ENCODE measurements at places on chromosomes 2 and 18. TPM values are rescaled to one million over a fixed set of nuclear protein-coding genes. Genes with fewer than 3 reads are reported as not detected.

PAX3 gene
- polyA plus RNA-seq, result not detected

MERTK gene
- polyA plus RNA-seq, result 1.3 TPM

RNF25 gene
- 26.6 TPM for polyA plus RNA-seq

MRPL19 gene
- 70.0 TPM for polyA plus RNA-seq

MYO7B gene
- not detected for polyA plus RNA-seq

CLIP4 gene
- 0.20 TPM for polyA plus RNA-seq

DSG1 gene
- 0.16 TPM for polyA plus RNA-seq

HTR2B gene
- polyA plus RNA-seq, result not detected

SIGLEC15 gene
- not detected for polyA plus RNA-seq

LBX2 gene
- polyA plus RNA-seq, result 4.2 TPM

AMER3 gene
- not detected for polyA plus RNA-seq

CTAGE1 gene
- not detected for polyA plus RNA-seq

DNA sequence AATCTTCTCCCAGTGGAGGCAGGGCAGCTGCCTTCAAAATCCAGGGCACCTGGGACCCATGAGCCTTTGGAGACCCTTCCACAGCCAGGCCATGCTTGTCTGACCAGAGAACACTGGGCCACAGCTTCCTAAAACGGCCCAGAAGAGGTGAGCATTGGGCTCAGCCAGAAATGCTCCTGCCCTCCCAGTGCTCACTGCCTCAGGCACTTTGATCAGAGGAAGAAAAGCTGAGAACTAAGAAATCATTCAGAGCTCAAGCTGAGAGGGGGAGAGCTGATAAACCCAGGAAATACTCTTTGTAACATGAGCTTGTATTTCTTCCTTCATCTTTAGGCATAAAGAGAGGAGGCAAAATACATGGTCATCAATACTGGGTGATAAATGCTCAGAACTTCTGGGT lies 365.5 kb upstream of the KLHL29 start:
- DNase-seq, result no peak

DNA sequence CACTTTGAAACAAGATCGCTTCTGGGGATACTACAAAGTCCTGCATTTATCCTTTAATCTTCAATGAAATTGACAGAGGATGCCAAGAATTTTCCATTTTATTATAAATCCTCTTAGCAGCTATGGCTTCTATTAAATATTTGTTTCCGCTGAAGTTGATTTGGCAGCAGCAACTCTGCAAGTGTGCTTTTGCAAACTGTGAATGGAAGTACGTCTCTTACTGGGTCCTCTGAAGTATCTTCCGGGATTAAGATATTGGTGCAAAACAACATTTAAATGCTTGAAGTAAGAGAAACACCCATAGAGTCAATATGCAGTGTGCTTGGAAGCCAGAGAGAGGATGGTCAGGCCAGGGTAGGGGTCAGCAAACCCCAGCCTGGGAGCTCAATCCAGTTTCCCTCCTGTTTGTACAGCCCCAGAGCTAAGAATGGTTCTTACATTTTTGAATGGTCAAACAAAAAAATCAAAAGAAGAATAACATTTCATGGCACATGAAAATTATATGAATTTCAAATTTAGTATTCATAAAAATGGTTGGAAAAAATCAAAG lies 13.6 kb downstream of the CCDC68 start:
- DNase-seq, result no peak

DNA sequence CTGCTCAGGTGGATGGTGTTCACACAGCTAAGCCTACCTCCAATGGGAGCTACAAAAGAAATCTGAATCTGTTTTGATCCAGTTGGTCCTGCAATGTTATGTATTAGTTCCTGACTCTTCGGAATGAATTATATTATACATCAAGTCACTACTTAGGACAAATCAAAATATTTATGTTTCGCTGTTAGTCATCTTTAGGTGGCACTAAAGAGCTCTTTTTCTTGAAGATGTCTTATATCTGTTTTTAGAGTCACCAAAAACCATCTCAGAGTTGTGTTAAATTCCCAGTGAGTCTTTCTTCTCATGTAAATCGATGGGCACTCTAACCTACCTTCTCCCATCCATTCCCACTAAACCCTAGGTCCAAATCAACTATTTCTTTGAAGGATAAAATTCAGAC lies 2.2 kb downstream of the DNER start:
- no peak for DNase-seq

DNA sequence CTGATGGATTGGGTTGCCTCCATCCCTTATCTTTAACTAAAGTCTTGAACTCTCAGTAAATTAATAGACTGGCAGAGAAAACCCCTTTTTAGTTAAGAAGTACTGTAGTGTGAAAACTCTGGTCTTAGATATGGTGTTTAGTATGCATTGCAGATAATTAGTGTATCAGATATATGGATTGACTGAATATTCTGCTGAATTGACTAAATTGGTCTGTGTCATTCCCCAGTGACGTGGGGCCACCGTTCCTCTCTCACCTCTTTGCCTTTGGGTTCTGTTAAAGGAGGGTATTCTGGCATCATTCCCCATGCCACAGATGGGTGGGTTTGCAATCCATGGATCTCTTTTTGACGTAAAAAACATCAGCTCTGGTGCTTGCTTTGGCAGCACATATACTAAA lies 67.1 kb upstream of the XPO1 start:
- DNase-seq, result no peak

DNA sequence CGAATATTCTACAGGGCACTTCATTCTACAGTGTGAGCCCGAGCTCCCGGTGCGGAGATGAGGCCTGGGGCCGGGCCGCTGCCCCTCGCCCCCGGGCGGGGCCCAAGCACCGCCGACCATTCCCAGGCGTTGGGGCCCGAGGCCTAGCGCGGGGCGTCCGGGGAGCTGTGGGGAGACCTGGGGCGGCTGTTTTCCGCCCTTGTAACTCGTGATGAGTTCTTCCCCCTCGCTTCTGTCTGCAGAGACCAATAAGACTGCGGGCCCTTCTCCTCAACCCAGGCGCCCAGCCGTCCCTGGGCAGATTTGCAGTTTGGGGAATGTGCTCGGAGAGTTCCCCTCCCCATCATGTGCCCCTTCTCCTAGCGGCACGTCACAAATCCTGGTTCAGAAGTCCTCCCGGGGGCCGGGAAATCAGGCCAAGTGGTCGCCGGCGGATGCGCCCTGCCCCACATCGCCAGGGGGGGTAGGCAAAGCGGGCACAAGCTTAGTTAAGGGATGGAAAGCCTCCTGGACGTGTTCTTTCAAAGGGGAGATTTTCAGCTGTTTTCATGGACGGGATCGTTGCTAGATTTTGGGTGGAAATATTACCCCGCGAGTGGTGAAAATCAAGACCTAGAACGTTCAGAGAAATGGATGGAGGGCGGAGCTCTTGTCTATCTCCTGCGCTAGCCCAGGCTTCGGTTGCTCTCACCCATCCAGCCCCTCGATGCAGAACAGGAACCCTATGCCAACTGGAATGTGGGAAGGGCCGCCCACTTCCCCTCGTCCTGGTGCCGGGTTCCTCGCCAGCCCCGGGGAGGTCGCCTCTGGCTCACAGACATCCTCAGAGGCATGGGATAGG lies 18.8 kb upstream of the HAAO start:
- DNase-seq, result no peak

GRCh38 chr2:51638811-51639210 lies 606.9 kb upstream of the NRXN1 start:
- no peak for DNase-seq

- no peak for DNase-seq
These were observed 15.3 kb downstream of the PMS1 start for GRCh38 chr2:189799531-189799930.

DNA sequence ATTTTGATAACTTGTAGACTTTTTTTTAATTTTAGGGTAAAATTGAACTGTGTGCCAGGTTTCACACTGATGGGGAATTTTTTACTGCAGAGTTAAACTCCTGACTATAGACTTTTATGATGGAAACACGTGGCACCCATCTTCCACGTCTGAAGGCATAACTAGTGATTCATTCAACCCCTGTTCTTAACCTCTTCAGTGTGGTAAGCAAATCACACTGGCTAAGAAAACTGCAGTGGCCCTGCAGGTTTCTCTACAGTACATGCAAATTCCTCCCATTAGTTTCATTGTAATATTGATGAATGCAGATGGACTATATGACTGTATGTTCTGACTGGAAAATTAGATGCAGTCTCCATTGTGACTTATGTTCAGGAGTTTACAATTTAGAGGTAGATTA lies 47.2 kb downstream of the SMAD4 start:
- DNase-seq, result no peak

GRCh38 chr2:119645173-119645855 lies 33.7 kb upstream of the TMEM177 start:
- DNase-seq, result no peak

- DNase-seq, result no peak
These were observed 42.3 kb upstream of the GPC1 start for GRCh38 chr2:240392948-240393830.

DNA sequence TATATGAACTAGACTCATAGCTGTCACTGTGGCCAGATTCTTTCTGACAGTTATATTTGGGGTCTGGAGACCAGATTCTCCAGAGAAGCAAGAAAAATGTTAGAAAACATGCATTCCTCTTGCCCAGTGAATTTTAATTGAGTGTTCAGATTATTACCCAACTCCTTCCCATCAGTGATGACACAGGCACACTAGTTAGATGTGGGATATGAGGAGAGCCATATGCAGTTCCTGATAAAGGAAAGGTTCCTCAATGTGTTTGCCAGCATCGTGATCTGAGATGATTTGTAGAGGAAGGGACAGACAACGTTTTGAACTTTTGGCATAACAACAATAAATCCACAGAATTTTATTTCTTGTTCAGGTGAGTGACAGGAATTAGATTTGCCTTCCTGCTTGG lies 308.6 kb downstream of the PIEZO2 start:
- peak; percentile 17 for DNase-seq

GRCh38 chr2:157053876-157054275 lies 203.6 kb upstream of the GALNT5 start:
- DNase-seq, result no peak

DNA sequence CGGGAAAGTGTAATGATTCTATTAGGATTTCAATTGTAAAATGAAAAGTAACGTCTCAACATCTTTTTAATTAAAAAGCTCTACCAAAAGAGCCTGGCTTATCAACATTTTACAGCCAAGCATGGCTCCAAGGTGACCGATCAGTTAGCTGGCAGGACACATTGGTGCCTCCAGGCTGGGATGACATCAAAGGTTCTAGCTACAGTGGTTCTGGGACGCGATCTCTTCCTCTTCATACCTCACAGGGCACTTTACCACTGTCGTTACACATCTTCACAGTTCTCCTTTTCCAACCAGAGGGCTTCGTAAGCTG lies 693 bp downstream of the ORC2 start:
- DNase-seq, result no peak

GRCh38 chr2:239722760-239723470 lies 302.2 kb downstream of the NDUFA10 start:
- no peak for DNase-seq

- no peak for DNase-seq
These were observed 7.5 kb upstream of the DLX2 start for GRCh38 chr2:172109988-172110811.

DNA sequence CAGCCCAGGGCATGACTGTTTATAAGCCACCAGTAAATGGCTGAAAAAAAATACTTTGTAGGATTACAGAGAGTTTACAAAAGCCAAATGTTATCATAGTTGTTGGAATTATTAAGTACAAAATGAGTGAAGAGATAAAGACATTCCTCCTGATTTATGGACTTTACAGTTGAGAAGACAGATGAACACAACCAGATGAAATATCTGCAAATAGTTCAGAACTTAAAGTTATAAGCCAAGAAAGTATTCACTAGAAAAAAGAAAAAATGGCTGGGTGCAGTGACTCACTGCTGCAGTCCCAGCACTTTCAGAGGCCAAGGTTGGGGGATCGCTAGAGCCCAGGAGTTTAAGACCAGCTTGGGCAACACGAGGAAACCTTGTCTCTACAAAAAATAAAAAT lies 11.2 kb downstream of the PMAIP1 start:
- no peak for DNase-seq

GRCh38 chr2:218407717-218408116 lies 8.0 kb downstream of the CTDSP1 start:
- no peak for DNase-seq

DNA sequence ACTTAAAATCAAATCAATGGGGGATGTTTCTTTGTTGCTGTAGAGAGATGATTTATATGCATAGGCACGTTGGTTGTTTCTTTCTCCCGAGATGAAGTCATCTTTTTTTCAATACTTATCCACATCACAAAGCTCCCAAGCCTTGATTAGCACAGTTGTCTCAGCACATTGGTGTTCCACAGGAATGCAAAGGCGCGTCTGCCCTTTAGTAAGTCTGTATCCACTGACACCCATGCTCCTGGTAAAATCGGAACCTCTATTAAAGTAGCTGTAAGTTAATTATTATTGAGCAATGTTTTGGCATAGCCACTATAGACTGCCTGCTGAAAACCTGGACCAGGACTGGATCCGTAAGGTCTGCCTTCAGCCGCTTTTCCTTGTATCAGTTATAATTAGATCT lies 77.6 kb upstream of the RBM44 start:
- DNase-seq, result no peak

GRCh38 chr2:149690825-149691224 lies 103.2 kb upstream of the MMADHC start:
- DNase-seq, result no peak

DNA sequence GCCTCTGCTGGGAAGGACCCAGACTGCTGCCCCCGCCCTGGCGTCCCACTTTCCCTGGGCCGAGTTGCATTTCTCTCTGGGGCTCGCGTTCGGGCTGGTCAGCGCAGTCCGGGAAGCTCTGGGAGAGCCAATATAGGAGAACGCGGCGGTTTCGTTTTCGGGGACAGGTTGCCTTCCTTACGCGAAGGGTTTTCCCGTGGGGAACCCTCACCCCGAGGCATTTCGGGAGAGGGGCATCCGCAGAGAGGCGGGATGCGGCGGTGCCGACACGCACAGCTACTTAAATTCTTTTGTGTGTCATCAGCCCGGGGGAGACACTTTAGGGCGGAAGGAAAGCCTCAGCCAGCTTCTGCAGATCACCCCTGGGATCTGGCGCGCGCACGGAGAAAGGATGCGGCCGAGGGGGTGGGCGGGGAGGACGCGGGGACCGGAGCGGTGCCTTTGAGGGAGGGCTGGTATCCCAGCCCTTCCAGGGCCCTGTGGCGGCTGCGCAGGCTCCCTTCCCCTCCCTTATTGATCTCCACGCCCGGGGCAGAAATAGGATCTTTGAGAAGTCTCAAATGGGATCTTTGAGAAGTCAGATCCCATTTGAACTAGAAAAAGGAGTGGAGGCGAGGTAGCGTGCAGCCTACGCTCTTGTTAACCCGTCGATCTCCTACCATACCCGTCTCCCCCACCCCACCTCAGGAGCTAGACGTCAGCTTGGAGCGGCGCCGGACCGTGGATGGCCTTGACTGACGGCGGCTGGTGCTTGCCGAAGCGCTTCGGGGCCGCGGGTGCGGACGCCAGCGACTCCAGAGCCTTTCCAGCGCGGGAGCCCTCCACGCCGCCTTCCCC lies 1.2 kb downstream of the GATA6 start:
- DNase-seq, result no peak

GRCh38 chr2:104794441-104794840 lies 59.5 kb upstream of the POU3F3 start:
- no peak for DNase-seq

DNA sequence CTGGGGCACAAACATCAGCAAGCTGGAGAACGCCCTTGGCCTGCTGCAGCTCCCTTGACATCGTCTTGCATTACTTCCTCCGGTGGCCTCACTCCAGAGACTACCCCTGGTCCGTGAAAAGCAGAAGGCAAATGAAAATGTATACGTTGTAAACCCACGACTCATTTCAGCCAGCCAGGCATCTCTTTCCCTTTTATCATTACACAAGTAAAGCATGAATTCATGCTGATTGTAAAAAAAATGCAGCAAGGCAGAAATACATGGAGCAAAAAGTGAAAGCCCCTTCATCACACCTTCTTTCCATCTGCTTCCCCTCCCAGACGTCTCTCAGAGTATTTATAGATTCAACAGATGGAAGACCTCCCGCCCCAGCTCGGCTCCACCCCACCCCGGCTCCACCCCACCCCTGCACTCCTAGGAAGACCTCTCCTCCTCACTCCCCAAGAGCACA lies 41.6 kb upstream of the RALBP1 start:
- DNase-seq, result no peak
